ENCODE measurements at places on chromosomes 3 and 15.

GRCh38 chr3:195036574-195036973 lies 234.4 kb downstream of the XXYLT1 start:
- DNase-seq = no peak

- DNase-seq = no peak
Measured at GRCh38 chr3:184719709-184720108, 7.8 kb upstream of the MAGEF1 start.

- no peak for DNase-seq
Measured at GRCh38 chr15:91456921-91457320, 356.9 kb downstream of the SV2B start.

- no peak for DNase-seq
Measured at GRCh38 chr3:24043985-24044384, 98.9 kb downstream of the NR1D2 start.

GRCh38 chr3:53079147-53079546 lies 33.3 kb upstream of the SFMBT1 start:
- DNase-seq = no peak

Data from vagina (tissue), 2 donors.